Suppressor macrophage (primary cell): ENCODE measurements at places on chromosomes 5 and 9.

GRCh38 chr9:133118568-133118967 lies 2.5 kb downstream of the RALGDS start:
- peak; percentile 4 for DNase-seq

GRCh38 chr5:134447815-134448520 lies 36.3 kb upstream of the CDKN2AIPNL start:
- no peak for DNase-seq

GRCh38 chr5:76144513-76145274 lies 61.5 kb downstream of the SV2C start:
- DNase-seq, result no peak

DNA sequence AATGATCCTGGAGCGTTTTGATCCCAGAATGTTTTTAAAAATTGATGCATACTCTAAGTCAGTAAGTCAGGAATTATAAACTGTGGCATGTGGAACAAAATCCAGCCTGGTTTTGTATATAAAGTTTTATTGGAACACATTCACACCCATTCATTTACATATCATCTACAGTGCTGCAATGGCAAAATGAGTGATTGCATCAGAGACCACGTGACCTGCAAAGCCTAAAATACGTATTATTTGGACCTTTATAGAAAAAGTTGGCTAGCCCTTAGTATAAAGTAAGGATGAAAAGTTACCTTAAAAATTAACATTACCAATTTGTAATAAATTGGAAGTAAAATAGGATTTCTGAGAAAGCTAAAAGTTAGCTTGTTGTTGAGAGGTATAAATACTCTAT lies 95.0 kb downstream of the PCSK5 start:
- DNase-seq, result no peak

- no peak for DNase-seq
Measured at GRCh38 chr5:132753135-132753987, 6.1 kb downstream of the CCNI2 start.

GRCh38 chr9:104286187-104286586 lies 192.1 kb downstream of the SMC2 start:
- DNase-seq, result no peak

GRCh38 chr5:157549283-157549629 lies 26.3 kb downstream of the ADAM19 start:
- DNase-seq, result no peak

- no peak for DNase-seq
Measured at GRCh38 chr9:76561050-76561713, 102.2 kb downstream of the GCNT1 start.

- no peak for DNase-seq
Measured at GRCh38 chr5:56977021-56977420, 25.1 kb upstream of the MIER3 start.

DNA sequence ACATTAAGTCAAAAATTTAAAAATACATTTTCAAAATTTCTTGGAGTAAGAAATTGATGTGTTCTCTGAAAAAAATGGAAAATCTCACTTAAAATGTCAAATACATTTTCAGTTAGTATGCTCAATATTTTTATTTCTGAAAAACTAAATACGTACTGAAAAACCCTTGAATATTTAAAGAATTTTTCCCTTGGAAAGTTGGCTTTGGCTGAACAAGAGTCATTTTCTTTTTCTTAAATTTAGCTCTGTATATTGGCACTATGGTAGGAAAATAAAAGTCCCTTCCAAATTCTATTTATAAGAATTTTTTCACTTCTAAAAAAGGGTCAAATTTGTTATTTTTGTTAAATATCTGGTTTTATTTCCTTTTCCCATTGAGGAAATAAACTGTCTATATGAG lies 29.0 kb upstream of the CDH18 start:
- DNase-seq, result no peak

- no peak for DNase-seq
Measured at GRCh38 chr9:98211260-98211659, 18.8 kb upstream of the CORO2A start.
